ENCODE measurements at places on chromosomes 1 and 21.
A peak's percentile ranks its signal among the peaks of the same experiment; 100 is the strongest.

- DNase-seq, result no peak
- H3K36me3 ChIP-seq, result peaks cover under 1% of the 10 kb centered on the region
- H3K4me1 ChIP-seq, result peaks cover 16% of the 10 kb centered on the region
- no peaks in the 10 kb centered on the region for H3K27me3 ChIP-seq
- H3K4me3 ChIP-seq, result peak overlapping the region; percentile 72
Measured at GRCh38 chr1:44985747-44986359, 542 bp downstream of the EIF2B3 start.

- DNase-seq, result no peak
- H3K27me3 ChIP-seq, result no peaks in the 10 kb centered on the region
- no peak overlapping the region for H3K27ac ChIP-seq
- H3K4me1 ChIP-seq, result no peaks in the 10 kb centered on the region
- no peak overlapping the region for H3K4me3 ChIP-seq
Measured at GRCh38 chr21:20883408-20883800, 114.8 kb upstream of the NCAM2 start.

GRCh38 chr1:228861832-228862180 lies 126.5 kb downstream of the RHOU start:
- H3K36me3 ChIP-seq, result no peaks in the 10 kb centered on the region
- peaks cover 5% of the 10 kb centered on the region for H3K27me3 ChIP-seq
- no peak overlapping the region for H3K27ac ChIP-seq
- H3K4me3 ChIP-seq, result no peak overlapping the region
- peaks cover 22% of the 10 kb centered on the region for H3K4me1 ChIP-seq

DNA sequence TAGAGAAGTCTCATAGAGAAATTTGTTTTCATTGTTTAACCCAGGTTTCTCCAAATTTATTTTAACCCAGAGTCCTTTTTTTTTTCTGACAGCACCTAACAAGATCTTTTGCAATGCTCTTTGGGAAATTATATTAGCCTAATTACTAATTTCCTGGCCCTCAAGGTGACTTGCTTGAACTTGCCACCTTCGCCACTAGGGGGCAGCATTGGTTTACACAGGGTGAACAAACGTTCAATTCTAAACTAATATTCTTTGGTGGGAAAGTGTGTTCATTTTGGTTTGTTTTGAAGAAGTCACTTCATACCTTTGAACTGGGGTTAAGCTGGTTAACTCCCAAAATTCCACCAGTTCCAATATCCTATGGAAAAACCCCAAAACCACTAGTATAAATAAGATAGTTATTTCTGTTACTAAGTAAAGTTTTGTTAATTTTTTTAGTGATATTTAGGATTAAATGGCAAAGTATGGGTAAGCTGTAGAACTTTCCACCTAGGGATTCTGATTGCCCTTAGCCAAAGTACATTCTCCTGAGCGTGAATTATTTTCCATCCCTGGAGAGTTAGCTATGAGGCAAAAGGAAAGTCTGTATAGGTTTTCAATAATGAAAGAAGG lies 13.0 kb downstream of the CCDC190 start:
- H3K4me3 ChIP-seq, result no peak overlapping the region
- H3K36me3 ChIP-seq, result no peaks in the 10 kb centered on the region
- H3K27me3 ChIP-seq, result peaks cover 3% of the 10 kb centered on the region

- H3K4me1 ChIP-seq, result peaks cover 13% of the 10 kb centered on the region
- H3K27me3 ChIP-seq, result no peaks in the 10 kb centered on the region
- H3K27ac ChIP-seq, result no peak overlapping the region
Measured at GRCh38 chr1:89953131-89953626, 41.7 kb upstream of the ZNF326 start.

GRCh38 chr1:98342566-98342965 lies 319.0 kb upstream of the SNX7 start:
- no peak for DNase-seq
- H3K4me1 ChIP-seq, result no peaks in the 10 kb centered on the region
- no peak overlapping the region for H3K4me3 ChIP-seq

GRCh38 chr1:16954579-16954978 lies 25.8 kb downstream of the MFAP2 start:
- no peak overlapping the region for H3K4me3 ChIP-seq
- H3K27ac ChIP-seq, result no peak overlapping the region
- peaks cover 4% of the 10 kb centered on the region for H3K4me1 ChIP-seq
- H3K36me3 ChIP-seq, result peaks cover 30% of the 10 kb centered on the region
- DNase-seq, result no peak

GRCh38 chr1:118339400-118340124 lies 154.5 kb upstream of the SPAG17 start:
- no peak for DNase-seq
- no peak overlapping the region for H3K27ac ChIP-seq
- H3K4me3 ChIP-seq, result no peak overlapping the region
- no peaks in the 10 kb centered on the region for H3K27me3 ChIP-seq

GRCh38 chr1:232599178-232600041 lies 30.5 kb downstream of the SIPA1L2 start:
- DNase-seq, result no peak
- H3K4me1 ChIP-seq, result peaks cover 6% of the 10 kb centered on the region
- H3K4me3 ChIP-seq, result no peak overlapping the region
- no peak overlapping the region for H3K27ac ChIP-seq

GRCh38 chr1:203173011-203173555 lies 2.5 kb downstream of the MYBPH start:
- DNase-seq, result no peak
- H3K27ac ChIP-seq, result no peak overlapping the region
- H3K4me1 ChIP-seq, result no peaks in the 10 kb centered on the region
- H3K27me3 ChIP-seq, result peaks cover 3% of the 10 kb centered on the region
- H3K36me3 ChIP-seq, result no peaks in the 10 kb centered on the region

DNA sequence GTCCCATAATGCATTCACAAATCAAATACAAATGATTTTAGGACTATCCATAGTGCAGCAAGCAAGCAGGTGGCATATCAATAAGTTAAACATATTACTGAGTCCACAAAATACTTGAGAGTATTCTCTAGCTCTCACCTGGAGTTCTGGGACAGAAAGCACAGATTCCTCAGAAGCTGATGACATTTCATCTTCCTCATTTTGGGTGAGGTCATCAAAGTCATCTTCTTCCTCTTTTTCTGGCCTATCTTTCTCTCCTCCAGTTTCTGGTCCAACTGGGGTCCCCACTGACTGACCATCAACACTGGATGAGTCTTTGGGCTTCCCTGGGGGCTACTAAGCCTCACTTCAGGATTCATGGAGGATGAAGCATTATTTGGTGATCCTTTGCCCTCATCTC lies 38.9 kb downstream of the YY1AP1 start:
- H3K36me3 ChIP-seq, result no peaks in the 10 kb centered on the region
- no peak overlapping the region for H3K4me3 ChIP-seq
- no peak overlapping the region for H3K27ac ChIP-seq
- no peak for DNase-seq
- H3K27me3 ChIP-seq, result no peaks in the 10 kb centered on the region

DNA sequence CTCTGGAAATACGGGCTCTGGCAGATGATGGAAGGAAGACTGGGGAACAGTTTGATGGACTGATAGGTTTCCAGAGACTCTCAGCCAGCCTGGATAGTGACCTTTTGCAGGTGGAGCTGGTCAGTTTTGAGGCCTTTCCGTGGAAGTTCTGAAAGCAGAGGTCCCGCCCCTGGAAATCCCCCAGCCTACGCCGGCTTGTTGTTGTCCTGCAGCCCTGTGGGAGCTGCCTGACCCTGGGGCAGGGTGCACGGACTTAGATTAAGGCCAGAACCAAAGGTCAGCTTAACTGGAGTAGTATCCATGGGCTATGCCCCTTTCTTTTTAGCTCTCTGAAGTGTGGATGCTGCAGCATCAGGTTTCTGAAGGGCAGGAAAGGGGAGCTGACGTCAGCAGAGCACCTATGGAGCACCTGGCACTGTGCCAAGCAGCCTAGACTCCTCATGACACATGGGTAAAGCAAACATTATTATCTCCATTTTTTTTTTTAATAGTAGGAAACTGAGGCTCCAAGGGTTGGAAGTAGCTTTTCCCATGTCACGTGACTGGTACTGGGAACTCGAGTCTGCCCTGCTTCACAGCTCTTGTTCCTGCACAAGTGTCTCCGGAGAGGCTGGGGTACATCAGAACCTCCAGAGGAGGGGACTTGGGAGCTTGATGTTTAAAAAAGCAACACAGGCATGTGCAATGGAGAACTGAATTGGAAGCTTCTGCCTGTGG lies 38.5 kb downstream of the IER5 start:
- H3K4me1 ChIP-seq, result peaks cover 50% of the 10 kb centered on the region
- no peaks in the 10 kb centered on the region for H3K36me3 ChIP-seq
- H3K27ac ChIP-seq, result no peak overlapping the region
- no peak overlapping the region for H3K4me3 ChIP-seq
- no peak for DNase-seq

All from suprapubic skin (tissue), 4 donors.